ENCODE measurements at places on chromosomes 3 and 15.
A peak's percentile ranks its signal among the peaks of the same experiment; 100 is the strongest.

- no peak for DNase-seq
Observed at GRCh38 chr3:188319569-188319968, 165.6 kb downstream of the LPP start.

DNA sequence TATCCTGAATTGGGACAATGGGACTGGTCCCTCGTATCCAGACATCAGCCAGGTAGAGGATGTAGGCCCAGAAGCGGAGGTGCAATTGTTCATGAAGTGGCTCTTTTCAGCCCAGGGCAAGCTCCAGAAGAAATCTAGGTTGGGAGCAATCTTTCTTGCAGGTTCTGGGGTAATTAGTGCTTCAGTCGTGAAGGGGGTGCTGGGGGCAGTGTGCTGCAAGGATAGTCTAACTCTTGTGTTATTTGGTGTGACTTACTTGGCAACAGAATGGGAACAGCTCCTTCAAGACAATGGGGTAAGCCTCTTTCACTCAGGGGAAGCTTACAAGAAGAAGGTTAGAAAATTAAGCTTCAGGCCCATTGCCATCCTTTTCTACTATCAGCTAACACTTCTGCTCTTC lies 273.0 kb downstream of the DIPK2A start:
- DNase-seq = no peak

DNA sequence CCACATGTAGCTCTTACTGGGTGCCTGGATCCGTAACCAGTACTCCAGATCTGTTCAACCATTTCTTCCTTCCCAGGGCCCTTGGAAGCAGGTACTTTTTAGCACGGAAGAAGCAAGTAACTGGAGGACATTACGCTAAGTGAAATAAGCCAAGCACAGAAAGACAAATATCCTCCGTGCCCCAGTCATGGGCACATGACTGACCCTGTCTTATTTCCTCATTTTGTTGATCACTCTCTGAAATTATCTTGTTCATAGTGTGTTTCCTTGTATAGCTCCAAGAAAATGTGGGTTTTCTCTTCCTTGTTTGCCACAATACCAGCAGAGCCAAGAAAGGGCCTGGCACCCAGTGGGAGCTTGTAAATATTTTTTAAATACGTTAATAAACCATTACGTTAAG lies 32.2 kb upstream of the MTMR14 start:
- DNase-seq = no peak

GRCh38 chr15:96974761-96975160 lies 644.3 kb downstream of the NR2F2 start:
- DNase-seq = no peak

- no peak for DNase-seq
Observed at GRCh38 chr15:52010633-52011595, 8.1 kb upstream of the MAPK6 start.

- DNase-seq = no peak
Observed at GRCh38 chr3:50405249-50405648, 45.9 kb upstream of the TMEM115 start.

DNA sequence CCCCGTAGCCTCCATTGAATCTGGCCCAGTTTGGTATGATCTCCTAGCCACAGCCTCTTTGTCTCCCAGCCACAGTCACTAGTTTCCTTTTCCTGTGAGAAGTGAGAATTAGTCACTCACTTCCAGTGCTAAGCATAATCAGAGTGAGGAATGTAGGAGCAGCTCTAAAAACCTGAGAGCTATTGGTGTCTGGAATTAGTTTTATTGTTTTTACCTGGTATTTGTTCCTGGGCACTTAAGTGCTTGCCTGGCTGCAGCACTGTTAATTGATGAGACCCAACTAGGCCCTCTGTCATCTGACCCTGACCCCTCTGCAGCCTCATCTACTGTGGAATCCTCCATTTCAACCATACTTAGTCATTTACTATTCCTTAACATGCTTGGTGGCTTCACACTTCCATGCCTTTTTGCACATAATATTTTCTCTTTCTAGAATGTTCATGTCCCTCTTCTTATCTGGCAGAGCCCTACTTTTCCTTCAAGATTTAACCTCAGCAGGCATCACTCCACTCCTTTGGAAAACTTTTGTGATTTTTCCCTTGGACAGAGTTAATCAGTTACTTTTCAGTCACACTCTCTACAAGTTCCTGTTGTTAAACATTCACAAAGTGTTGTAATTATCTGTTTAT lies 48.8 kb downstream of the PDE8A start:
- DNase-seq = no peak

- no peak for DNase-seq
Observed at GRCh38 chr3:47000198-47000815, 20.8 kb downstream of the NBEAL2 start.

DNA sequence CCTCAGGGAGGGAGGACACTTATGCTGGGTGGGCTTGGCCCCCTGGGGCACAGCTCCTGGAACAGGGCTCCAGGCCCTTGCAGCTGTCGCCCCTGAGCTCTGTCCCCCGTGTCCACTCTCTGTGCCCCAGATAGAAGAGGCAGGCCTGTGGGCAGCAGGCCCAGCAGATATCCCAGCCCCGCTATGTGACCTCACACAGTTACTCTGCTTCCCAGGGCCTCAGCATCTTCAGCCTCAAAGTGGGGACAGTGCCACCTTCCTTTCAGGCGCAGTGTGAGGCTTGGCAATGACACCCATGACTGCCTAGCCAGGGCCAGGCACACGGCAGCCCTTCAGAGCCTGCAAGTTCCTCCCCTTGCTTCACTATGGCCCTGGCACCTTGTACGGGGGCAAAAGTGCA lies 98.4 kb downstream of the IQSEC1 start:
- DNase-seq = no peak

DNA sequence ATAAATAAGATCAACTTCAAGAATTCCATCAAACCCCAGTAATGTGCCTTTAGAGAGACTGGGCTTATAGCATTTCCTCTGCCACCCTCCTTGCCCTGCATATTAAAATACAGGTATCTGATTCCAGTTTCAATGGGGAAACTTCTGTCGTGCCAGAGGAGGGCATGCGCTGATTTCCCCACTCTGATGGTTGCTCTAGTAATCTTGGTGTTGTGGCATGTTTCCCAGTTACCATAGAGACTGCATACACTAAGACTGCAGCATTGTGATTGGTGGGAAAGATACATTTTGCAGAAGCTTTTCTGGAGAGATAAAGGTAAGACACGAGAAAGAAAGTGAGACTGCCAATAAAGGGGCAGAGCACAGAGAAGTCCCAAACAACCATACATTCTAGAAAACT lies 225.6 kb downstream of the TIGIT start:
- DNase-seq = peak; percentile 37

DNA sequence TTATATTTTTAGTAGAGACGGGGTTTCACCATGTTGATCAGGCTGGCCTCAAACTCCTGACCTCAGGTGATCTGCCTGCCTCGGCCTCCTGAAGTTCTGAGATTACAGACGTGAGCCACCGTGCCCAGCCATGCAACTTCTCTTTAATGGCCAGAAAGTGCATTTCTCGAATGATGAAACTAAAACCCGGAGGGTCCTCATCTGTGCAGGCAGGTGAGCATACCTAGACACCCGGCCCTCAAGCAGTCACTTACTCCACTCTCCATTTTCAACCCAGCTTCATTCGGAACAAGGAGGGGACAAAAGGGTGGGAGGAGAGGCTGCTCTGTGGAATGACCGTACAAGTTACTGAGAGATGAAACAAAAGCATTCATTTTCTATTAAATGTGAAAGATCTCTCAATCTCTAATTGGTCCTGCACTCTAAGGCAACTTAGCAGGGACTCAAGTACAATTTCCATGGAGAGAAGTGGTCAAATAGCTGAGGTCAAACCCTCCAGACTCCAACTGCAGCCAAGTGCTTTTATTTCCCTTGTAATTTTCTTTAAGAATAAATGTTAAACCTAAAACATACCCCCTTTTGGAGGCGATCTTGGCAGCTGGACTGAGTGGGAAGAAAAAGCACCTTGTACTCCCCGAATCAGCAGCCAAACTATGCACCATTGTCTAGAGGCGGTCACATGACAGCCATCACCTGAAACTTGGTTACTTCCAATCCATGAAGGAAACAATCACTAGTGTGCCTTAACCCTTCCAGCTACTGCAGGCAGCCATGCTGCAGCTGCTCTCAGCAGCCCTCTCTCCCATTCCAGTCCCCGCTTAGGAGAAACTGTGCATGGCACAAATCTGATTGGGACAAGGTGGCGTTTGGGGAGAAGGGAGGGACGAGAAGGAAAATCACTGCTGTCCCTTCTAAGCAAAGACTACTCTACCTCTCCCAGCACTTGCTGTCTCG lies 62.2 kb downstream of the VGLL4 start:
- no peak for DNase-seq

GRCh38 chr15:44029940-44030568 lies 165.0 kb downstream of the FRMD5 start:
- no peak for DNase-seq

GRCh38 chr15:57038040-57038439 lies 119.6 kb downstream of the TCF12 start:
- no peak for DNase-seq

- no peak for DNase-seq
Observed at GRCh38 chr15:29677871-29678461, 144.3 kb downstream of the TJP1 start.

DNA sequence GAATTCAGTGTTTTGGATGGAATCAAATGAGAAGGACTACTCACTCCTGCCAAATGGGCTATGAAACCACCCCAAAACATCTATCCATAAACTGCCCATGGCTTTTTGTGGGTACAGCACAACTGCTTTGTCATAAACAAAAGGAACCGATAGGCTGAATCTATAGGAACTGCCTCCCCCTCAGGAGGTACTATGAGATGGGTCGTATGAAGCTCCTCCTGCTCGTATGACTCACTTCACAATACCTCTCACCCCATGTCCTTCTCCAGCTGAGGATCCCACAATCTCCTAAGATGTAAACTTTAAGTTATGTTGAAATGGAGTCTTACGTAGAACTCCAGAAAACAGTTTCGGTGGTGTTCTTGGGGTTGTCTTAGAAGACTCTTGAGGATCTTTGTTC lies 129.9 kb upstream of the SAMMSON start:
- DNase-seq = no peak

DNA sequence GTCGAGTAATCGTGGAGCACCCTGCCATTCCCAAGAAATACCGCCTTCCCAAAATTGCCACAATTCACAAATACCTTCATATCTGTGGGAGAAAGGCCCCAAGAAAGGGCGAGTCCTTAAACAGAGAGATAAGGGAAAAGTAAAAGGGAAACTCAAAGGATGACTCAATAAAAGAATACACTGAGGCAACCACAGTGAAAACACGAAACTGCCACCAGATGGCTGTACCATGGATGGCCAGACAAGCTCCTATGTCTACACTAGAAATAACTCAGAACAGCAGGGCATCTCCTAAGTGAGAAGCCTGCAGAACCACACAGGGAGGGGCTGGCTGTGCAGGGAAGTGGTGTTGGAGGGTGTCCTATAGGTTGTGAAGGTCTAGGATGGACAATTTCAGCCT lies 25.0 kb downstream of the SRGAP3 start:
- DNase-seq = no peak

- DNase-seq = no peak
Observed at GRCh38 chr3:154137036-154137435, 15.8 kb downstream of the ARHGEF26 start.

- DNase-seq = no peak
Observed at GRCh38 chr15:40871749-40872617, 2.1 kb downstream of the RHOV start.

GRCh38 chr15:62124176-62124972 lies 40.7 kb downstream of the C2CD4B start:
- no peak for DNase-seq

GRCh38 chr3:44968447-44968858 lies 7.5 kb downstream of the ZDHHC3 start:
- DNase-seq = no peak

DNA sequence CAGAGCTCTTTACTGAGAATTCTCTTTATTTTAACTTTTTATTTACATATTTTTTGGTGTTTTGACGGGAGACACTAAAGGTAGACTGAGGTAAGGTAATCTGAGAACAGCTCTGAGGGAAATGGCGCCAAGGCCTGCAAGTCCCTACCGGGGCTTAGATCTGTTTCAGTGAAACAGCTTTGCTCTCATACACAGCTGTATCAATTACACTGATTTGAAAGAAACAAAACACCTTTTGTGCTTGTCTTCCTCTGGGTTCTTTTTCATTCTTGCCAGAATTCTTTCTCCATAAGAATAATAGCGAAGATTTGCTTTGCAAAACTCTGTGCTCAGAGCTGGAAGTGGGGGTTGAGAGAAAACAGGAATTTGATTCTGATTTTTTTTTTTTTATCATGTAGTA lies 79.5 kb upstream of the PEX5L start:
- no peak for DNase-seq

GRCh38 chr15:48191574-48192225 lies at the start of gene CTXN2:
Gene CTXN2 (plus strand): TSS chr15:48191665. CDS start chr15:48201301, 9,636 bp downstream.
- DNase-seq = no peak

- no peak for DNase-seq
Observed at GRCh38 chr3:56691165-56692000, 8.3 kb upstream of the TASOR start.

Data from renal cortex interstitium (tissue), 15 donors.